ENCODE measurements at places on chromosomes 5 and 9. TPM values are rescaled to one million over a fixed set of nuclear protein-coding genes. Genes with fewer than 3 reads are reported as not detected.

The SLC34A1 gene
- total RNA-seq = not detected

The PCDHA10 gene
- total RNA-seq = 3.1 TPM

The STKLD1 gene
- not detected for total RNA-seq

The FBP1 gene
- 0.90 TPM for total RNA-seq

The TSSK1B gene
- 0.35 TPM for total RNA-seq

DNA sequence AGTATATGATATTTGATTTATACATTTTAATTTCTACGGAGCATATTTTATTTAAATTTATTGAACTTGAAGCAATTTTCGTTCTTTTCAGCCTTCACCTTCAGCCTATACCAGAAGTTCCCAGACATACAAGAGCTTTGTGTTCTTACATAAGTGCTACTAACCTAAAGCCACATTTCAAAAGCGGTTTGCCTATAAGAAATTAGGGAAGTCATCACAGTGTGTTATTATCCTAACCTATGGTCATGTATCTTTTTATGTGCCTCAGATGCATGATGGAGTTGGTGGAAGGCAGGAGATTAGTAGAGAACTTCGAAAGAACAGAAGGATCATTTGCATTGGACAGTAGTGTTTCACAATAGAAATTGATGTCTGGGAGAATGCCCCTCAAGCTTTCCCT lies 3.1 kb downstream of the KIF2A start:
- no peak for DNase-seq

DNA sequence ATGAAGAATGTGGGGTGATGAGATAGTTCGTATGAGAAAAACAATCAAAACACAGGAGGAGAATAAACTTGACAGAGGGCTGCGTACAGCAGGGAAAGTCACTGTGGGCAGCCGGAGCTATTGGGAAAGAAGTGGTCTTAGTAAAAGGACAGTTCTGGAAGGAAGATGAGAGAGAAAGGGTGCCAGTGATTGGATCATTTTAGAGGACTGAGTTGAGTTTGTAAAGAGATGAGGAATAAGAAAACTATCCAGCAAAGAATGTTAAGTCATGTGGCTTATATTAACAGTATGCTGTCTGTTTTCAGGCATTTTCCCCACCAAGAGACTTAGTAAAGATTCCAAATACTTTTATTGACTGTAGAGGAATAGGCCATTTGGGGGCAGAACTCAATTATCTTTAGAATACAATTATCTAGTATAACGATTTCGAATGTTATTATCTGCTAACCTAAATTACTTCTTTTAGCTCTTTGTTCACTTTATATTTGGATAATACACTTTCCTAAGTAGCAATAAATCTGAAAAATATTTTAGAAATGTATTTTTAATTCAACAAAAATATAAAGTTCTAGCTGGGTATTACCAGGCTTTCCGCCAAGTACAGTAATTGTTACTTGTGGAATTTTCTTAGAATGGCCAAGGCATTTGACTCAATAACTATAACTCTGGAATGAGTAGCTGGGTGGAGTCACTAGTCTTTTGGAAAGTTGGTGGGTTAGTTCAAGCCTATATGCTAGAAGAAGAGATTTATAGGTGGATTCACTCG lies 15.5 kb upstream of the LOX start:
- no peak for DNase-seq

DNA sequence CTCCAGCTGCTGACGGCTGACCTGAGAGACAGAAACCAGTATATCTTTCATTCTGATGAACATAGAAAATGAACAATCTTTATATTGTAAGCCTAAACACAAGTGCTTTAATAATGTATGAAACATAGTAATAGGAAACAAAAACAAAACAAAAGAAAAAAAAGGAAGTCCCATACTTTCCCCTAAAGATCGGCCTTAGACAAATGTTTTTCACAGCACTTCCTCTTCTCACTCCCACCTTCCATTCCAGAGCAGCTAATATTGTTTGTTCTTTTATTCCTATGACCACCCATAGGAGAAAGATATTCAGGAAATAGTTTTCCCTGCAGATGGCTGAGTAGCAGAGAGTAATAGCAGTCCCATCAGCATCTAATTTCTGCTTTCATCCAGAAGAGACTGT lies 194.4 kb upstream of the SLC27A6 start:
- DNase-seq = no peak

DNA sequence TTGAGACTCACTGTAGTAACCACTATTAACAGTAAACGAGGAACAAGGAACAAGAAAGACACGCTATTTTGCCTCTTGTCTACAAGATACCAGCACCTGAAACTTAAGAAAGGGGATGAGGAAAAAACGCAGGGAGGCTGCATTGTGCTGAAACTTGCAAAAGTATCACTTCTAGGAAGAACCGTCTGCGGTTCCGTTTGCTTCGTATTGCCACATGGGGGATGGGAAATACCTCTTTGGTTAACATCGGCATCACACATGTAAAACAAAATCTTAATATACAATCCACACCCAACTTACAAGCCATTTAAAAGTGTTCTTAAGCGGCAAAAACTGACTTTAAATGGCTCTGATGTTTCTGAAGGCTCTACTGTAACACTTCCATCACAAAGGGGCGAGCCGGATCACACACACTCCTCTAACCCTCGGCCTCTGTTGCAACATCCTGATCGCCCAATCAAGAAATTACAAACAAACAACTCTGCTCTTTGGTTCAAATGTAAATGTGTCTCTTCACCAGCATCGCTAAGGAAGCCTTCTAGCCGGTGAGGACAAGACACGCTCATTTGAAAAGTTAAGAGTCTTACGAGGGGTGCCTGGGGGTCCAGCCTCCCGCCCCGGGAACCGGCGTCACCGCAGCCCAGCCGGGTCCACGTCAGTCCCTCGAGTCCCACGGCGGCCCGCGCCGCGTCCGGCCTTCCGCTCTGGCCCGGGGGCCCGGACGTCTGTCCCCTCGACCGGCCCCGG lies 621 bp downstream of the SEC16A start:
- DNase-seq = no peak

DNA sequence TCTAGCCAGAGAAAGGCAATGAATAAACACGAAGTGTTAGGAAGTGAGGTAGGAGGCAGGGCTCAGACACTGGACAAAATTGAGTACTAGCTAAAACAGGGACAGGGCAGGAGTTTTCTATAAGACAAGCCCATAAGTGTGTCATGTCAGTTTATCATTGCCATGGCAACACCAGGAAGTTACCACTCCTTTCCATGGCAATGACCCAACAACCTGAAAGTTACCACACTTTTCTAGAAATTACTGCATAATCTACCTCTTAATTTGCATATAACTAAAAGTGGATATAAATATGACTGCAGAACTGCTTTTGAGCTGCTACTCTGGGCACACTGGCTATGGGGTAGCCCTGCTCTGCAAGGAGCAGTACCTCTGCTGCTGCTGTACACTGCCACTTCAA lies 442.5 kb upstream of the COX7C start:
- no peak for DNase-seq

DNA sequence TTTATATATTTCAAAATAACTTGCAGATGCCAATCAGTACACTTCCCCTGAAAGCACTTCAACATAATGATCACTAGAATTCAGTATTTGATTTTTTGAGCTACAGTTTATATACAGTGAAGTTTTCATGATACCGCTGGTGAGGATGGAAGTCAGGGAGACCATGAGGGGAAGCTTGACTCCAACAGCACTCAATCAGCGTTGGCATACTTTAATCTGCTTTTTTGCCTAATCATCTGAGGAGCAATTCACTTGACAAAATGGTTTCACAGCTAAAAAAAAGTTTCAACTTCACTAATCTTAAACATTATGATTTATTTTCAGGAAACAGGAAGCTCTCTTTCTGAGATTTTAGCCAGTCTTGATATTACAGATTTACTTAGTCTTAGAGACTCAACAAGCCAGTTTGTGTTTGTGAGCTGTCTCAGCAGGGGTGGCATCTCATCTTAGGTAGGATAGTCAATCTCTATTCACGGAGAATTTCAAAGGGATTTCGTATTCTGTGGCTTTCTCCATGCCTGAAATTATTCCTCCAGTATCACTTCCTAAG lies 111.4 kb upstream of the ARRDC3 start:
- DNase-seq = no peak

DNA sequence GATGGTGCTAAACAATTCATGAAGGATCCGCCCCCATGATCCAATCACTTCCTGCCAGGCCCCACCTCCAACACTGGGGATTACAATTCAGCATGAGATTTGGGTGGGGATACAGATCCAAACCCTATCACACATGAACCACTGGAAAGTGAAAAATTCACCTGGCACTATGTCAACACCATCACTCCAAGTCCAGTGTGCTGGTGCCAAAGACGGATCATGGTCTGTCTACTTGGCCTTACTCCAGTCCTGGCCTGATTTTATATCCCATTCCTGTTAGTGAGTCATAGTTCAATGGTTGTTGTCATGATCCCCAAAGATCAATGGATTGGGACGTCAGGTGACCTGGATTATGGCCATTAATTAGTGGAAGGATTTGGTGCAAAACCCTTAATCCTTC lies 147.4 kb upstream of the RPS23 start:
- no peak for DNase-seq
